Brain pericyte (primary cell): ENCODE measurements at places on chromosomes 1 and 21.

- no peak for DNase-seq
Measured at GRCh38 chr1:196344453-196344852, 263.8 kb downstream of the KCNT2 start.

DNA sequence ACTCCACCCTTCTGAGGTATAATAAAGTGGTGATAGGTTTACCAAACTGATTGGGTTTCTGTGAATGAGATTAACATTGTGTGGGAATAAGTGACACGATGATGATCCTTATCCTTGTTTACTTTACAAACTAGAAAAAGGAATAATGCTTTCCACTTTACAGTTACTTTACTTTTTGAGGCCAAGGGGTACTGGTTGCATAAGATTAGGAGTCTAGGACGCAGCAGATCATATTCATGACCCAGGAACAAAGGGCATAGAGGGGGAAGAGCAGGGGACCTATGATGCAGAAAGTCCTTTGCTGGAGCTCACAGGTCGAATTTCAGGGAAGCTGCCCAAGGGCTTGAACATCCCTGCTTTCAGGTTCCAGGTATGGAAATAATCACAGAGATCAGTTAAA is 20.4 kb downstream of the FGGY start:
- DNase-seq: no peak

DNA sequence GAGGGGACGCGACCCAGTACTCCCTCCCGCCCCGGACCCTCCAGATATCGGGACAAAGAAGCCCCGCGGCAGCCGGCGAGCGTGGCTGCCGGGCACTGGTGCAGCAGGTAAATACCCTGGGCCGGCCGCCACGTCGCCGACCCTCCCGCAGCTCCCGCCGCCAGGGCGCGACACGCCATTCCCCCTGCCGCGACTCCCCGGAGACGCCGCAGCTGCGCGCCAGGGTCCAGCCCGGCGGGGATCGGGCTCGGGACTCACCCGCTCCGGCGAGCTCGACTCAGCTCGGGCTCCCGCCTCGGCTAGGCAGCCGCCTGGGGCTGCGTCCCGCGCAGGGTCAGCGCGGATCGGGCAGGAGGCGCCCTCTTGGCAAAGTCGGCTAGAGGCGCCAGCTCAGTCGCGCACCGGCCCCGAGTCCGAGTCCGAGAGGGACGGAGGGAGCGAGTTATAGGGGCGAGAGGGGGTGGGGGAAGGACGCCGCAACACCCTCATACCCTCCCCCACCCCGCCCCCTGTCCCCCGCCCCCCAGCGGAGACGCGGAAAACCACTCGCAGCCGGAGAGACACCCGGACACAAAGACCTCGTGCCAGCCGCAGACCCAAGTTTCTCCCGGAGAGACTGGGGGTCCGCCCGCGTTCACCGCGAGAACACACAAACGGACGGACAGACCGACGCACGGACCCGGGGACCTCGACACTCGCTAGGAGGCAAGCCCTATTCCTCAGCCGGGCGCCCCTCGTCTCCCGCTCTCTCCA is 985 bp downstream of the SYT6 start:
- no peak for DNase-seq

- DNase-seq: no peak
Measured at GRCh38 chr1:205480349-205480985, 24.0 kb upstream of the CDK18 start.

GRCh38 chr1:93842750-93843500 is 36.1 kb downstream of the DNTTIP2 start:
- no peak for DNase-seq

DNA sequence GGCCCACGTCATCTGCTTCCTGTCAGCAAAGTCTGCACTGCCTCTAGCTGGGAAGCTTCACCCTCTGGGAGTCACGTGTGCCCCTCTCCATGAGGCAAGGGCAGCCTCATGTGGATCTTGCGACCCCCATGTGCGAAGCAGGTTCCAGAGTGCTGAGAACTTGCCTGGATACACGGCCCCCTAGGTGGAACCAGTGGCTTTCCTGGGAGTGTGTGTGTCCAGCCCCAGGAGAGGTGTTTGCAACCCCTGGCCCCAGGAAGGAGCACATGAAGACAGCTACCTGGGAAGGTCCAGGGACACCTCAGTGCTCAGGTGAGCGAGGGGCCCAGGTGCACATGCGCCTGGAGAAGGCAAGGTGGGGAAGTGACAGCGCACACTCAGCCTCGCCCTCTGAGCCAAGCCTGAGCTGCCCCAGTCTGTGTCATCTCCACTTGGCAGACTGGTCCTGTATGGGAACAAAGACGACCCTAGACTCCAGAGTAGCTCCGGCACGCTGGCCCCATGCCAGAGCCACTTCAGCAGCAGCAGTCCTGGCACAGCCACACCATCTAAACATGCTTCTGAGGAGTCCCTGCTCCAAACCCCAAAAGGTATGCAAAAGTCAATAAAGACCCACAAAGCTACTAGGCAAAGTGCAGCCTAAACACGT is 8.9 kb downstream of the LSS start:
- no peak for DNase-seq

DNA sequence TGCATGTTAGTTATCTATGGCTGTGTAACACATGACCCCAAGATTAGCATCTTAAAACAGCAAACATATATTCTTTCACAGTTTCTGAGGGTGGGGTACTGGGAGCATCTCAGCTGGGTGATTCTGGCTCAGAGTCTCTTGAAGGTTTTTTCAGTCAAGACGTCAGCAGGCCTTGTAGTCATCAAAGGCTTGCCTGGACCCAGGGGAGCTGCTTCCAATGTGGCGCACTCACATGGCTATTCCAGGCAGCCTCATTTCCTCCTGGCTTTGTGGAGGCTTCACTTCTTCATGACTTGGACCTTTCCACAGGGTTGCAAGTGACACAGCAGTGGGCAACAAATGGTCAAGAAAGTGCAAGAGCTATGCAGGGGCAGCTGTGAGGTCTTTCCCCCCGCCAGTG is 114.7 kb downstream of the ACTL8 start:
- no peak for DNase-seq

- DNase-seq: no peak
Measured at GRCh38 chr1:158801396-158801795, 20.4 kb upstream of the OR6N2 start.

DNA sequence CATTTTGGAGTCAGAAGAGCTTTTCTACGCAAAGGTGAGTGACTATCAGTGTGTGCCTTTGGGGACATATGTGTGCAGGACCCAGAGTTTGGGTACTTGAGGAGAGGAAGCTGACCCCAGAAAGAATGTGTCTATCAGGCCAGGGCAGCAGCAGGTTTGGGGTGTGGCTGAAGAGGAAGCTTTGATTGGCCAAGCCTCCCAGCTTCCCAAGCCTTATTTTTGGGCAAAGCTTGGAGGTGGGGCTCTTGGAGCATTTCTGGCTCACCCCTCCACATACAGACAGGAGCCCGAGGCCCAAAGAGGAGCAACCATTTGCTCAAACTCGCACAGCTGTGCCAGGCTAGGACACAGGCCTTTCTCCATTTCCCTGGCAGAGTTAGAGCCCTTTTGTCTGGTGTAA is 4.7 kb downstream of the GPR3 start:
- DNase-seq: no peak

DNA sequence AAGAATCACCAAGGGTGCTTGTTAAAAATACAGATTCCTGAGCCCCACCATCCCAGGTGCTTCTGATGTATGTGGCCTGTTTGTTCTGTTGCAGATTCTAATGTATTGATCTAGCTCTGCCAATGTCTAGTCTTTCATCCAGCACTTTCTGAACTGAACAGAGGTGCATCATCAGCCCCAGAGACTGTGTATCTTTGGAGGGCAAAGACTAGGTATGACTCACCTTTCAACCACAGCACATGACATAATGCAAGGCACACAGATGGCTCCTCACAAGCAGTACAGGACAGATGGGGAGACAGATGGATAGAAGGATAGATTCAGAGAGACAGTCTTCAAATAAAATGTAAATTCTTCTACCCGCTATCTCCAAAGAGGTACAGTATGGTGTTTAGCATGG is 32.3 kb downstream of the CD58 start:
- no peak for DNase-seq

- DNase-seq: no peak
Measured at GRCh38 chr21:22961258-22961657, 1963.0 kb downstream of the NCAM2 start.

GRCh38 chr1:55894521-55894920 is 679.4 kb upstream of the USP24 start:
- no peak for DNase-seq

- DNase-seq: no peak
Measured at GRCh38 chr1:226023735-226024134, 24.6 kb upstream of the SDE2 start.

DNA sequence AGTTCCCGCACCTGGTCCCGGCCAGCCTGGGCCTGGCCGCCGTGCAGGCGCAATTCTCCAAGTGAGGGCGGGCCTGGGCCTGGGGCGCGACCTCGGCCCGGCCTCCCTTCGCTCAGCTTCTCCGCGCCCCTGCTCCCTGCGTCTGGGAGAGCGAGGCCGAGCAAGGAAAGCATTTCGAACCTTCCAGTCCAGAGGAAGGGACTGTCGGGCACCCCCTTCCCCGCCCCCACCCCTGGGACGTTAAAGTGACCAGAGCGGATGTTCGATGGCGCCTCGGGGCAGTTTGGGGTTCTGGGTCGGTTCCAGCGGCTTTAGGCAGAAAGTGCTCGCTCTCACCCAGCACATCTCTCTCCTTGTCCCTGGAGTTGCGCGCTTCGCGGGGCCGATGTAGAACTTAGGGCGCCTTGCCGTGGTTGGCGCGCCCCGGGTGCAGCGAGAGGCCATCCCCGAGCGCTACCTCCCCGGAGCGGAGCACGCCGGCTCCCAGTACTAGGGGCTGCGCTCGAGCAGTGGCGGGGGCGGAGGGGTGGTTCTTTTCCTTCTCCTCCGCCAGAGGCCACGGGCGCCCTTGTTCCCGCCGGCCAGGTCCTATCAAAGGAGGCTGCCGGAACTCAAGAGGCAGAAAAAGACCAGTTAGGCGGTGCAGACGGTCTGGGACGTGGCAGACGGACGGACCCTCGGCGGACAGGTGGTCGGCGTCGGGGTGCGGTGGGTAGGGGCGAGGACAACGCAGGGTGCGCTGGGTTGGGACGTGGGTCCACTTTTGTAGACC is 1.2 kb downstream of the OLIG1 start:
- no peak for DNase-seq

- DNase-seq: no peak
Measured at GRCh38 chr1:174358344-174358743, 89.4 kb upstream of the GPR52 start.
